ENCODE measurements at places on chromosomes 16 and 17. TPM values are rescaled to one million over a fixed set of nuclear protein-coding genes. Genes with fewer than 3 reads are reported as not detected.

Gene ARL4D
- 35.8 TPM for total RNA-seq

Gene GP2
- total RNA-seq, result 0.10 TPM

Gene INCA1
- not detected for total RNA-seq

Gene FOXC2
- 0.54 TPM for total RNA-seq

Gene GUCY2D
- total RNA-seq, result not detected

Gene CBX2
- total RNA-seq, result 1.7 TPM

Gene PARD6A
- total RNA-seq, result 6.0 TPM

Gene LIMD2
- total RNA-seq, result 2.3 TPM

Gene MEIOC
- total RNA-seq, result 0.47 TPM

Gene AXIN2
- total RNA-seq, result 49.6 TPM

Gene CALB2
- not detected for total RNA-seq

Gene KRTAP4-5
- total RNA-seq, result not detected

Gene CDH5
- 16.2 TPM for total RNA-seq

Gene AGRP
- total RNA-seq, result not detected

Gene CX3CL1
- 28.7 TPM for total RNA-seq

Gene LPO
- 0.77 TPM for total RNA-seq

Gene UNK
- 9.8 TPM for total RNA-seq

Gene DBF4B
- total RNA-seq, result 4.5 TPM

Gene SHCBP1
- total RNA-seq, result 0.31 TPM

All from gastroesophageal sphincter (tissue), 4 donors.